ENCODE measurements at places on chromosomes 1 and 21.

GRCh38 chr21:42358937-42359336, 7.4 kb downstream of the TFF1 start:
- DNase-seq, result no peak

GRCh38 chr1:211822677-211823407, 7.7 kb downstream of the LPGAT1 start:
- no peak for DNase-seq

GRCh38 chr1:234369784-234370183, 3.5 kb upstream of the COA6 start:
- DNase-seq, result no peak

GRCh38 chr1:33656467-33657005, 184.1 kb downstream of the ZSCAN20 start:
- no peak for DNase-seq

GRCh38 chr1:201964261-201964660, 9.0 kb downstream of the TIMM17A start:
- DNase-seq, result no peak

- no peak for DNase-seq
Observed at GRCh38 chr21:43903451-43904091, 38.5 kb downstream of the AGPAT3 start.

- no peak for DNase-seq
Observed at GRCh38 chr1:90340606-90341005, 345.7 kb downstream of the ZNF326 start.

- DNase-seq, result no peak
Observed at GRCh38 chr1:201206176-201206575, 15.6 kb downstream of the IGFN1 start.

DNA sequence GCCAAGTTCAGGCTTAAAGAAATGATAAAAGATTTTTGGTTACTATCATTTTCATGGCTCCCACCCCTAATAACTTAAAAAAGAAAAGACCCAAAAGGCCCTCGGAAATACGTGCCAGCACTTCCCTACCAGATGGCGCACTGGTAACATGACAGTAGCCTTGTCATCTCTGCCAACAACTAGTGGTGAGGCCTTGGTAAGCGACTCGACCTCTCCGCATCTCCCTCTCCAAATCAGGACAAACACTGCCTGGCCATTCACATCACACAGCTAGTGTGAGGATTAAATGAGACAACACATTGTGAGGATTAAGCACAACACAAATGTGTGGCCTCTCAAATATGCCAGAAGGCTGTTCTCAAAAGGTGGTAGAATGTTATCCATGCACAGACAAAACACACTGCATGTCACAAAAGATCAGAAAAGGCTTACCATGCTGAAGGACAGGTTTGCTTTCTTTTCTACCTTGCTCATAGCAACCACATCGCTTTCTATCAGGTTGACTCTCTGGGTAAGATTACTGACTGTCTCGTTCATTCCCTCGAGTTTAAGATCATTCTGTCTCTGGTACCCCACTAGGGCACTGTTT, 16.4 kb downstream of the TEX38 start:
- no peak for DNase-seq

- DNase-seq, result no peak
Observed at GRCh38 chr1:8814865-8815264, 2.6 kb downstream of the RERE start.

DNA sequence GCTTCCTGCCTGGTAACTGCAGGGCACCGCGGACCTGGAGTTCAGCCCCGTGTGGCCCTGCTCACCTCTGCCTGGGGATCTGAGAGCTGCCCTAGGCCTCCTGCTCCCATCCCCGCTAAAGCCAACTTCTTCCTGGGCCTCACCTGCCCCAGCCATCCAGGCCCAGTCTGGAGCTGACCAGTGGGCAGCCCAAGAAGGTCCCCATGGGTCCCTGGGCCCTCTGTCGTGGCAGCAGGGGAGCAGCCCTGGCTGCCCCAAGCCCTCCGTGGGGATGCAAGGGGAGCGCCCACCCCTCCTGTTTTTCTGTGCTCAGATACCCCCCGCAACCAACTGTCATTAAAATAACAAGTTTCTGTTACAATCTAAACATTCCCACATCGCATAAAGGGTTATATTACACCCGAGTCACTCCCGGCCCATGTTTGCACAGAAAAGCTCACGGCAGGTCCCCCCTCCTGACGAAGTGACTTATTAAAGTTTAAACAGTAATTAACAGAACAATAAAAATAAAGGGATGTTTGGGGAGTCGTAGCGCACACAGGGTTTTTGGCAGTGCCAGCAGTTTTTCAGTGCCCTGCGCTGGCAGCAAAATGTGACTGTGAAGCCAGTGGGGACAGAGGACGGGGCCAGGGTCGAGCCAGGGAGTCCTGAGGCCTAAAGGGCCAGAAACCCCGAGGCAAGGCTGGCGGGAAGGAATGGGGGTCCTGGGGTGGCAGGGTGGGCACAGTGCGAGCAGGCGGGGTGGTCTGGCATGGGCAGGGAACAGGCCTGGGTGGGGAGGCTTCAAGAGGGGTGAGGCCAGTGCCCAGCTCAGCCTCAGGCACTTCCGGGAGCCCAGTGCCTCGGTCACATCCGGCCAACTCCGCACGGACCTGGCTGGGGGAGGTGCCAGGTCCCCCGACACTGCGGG, 121.5 kb downstream of the CASZ1 start:
- DNase-seq, result no peak

GRCh38 chr1:27325286-27325685, 3.3 kb downstream of the TMEM222 start:
- no peak for DNase-seq

DNA sequence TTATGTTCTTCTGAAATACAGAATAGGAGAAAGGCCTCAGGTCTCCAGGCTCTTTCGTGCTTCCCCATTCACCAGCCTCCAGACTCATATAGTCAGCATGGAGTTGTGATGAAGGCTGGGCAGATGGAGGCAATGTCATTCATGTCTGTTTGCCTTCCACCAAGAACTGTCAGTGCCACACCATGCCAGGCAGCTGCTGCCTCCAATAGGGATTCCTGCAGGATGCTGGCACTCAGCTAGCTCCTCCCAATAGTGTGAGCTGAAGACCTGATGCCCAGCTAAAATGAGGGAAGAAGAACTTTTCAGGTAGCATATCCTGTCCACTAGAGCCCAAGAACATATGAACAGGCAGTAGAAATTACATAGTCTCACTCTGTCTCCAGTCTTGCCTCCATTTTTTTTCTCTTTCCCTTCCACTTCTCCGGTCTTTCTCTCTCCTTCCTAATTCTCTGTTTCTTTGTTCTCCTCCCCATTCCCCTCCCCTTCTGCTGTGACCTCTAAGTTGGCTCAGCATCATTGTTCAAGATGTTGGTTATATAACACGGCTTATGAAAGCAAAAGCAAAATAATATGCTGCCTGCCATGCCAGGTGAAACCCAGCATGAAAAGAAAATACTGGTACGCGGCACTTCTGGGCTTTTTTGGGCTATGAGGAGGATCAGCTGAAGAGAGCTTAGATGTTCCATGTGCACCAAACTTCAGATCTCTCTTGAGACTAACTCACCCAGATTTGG, 17.3 kb downstream of the GLUL start:
- no peak for DNase-seq

GRCh38 chr1:25522031-25522655, 21.3 kb upstream of the LDLRAP1 start:
- no peak for DNase-seq

- DNase-seq, result no peak
Observed at GRCh38 chr21:42514883-42515228, 1.2 kb downstream of the SLC37A1 start.

DNA sequence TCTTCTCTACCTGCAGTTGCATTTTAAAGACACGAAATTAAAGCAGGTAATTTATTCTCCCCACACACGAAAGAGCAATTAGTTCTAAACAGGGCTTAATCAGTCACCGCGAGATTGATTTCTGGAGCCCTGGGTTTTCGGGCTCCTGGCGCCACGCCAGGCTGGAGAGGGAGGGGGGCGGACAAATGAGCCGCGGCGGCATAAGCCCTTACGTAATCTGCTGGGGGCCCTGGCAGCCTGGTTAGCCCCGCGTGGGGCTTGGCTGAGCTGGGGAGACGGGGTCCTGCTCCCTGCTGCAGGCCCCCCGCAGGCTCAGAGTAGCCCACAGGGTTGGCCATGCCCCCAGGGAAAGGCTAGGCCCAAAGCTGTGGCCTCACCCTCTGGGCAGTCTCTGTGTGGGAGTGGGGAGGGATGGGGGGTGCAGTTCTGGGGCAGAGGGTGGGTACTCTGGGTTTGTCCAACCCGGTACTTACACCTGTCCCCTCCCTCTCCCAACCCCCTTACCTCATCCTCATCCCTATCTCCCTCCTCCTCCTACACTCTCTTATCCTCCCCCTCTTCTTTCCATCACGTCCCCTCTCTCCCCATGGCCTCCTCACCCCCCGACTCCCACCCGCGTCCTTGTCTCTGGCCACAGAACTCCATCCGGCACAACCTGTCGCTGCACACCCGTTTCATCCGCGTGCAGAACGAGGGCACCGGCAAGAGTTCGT, 19.9 kb downstream of the FOXO6 start:
- no peak for DNase-seq

- no peak for DNase-seq
Observed at GRCh38 chr1:209155546-209155945, 428.0 kb upstream of the CAMK1G start.

- no peak for DNase-seq
Observed at GRCh38 chr21:29648710-29649240, 291.0 kb downstream of the GRIK1 start.

DNA sequence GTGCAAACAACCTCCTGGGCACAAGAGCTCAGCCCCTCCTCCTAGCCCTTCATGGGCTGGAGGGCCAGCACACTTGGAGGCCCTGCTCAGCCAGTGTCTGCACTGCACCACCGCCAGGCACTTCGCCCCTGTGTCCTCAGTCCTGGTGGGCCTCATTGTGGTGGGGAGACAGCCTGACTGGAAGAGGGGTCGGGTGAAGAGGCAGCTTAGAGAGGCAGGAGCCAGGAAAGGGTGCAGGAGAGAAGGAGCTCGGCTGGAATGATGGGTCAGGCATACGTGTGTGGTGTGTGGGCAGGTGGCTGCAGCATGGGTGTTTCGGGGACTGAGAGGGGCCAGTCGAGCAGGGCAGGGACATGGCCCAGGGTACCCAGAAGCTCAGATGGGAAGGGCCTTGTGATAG, 4.1 kb downstream of the WNT3A start:
- no peak for DNase-seq

DNA sequence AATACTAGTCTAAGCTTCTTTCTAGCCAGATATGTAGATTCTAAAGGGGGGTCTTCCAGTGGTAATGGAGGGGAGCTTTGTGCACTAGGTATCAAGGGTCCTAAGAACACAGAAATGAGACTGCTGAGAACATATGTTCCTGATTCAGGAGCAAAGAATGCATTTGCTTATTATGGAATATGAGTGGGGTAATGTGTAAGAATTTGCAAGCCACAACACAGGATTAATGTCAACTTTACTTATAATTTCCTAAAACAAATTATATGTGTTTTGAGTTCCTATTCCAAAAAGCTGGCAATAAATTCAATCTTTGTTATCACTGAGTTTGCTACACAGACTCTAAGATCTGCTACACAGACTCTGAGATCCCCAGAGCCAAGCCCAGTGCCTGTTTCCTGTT, 357.0 kb upstream of the PTBP2 start:
- DNase-seq, result no peak

DNA sequence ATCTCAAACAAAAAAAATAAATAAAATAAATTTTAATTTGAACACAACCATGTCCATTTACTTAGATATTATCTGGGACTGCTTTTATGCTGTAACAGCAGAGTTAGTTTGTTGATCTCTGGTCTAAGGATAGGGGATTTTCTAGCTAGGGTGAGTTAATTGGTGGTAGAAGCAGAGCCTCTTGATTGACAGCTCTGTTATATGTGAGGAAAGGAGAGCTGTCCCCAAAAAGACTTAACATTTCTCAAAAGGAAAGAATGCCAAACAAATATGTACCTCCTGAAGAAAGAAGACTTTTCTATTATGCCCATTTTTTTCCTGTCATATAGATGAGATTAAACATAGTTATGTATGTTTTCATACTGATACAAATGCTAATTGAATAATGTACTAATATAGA, 37.8 kb downstream of the MAN1A2 start:
- no peak for DNase-seq

DNA sequence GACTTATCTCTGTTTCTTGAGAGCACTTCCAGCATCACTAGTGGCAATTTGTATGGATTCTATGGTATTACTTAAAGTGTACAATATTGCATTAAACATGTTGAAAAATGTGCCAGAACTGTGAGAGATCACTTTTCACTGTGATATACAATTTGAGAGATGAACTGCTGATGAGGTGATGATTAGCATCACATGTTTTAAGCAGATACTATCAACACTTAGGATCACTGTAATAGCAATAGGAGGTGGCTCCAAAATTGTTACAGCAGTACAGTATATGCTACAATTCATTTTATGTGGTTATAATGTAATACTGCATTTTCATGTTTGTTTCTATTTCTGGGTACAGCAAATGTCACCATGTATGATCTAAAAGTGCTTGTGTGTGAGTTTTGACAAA, 570.0 kb downstream of the PTPRC start:
- no peak for DNase-seq

DNA sequence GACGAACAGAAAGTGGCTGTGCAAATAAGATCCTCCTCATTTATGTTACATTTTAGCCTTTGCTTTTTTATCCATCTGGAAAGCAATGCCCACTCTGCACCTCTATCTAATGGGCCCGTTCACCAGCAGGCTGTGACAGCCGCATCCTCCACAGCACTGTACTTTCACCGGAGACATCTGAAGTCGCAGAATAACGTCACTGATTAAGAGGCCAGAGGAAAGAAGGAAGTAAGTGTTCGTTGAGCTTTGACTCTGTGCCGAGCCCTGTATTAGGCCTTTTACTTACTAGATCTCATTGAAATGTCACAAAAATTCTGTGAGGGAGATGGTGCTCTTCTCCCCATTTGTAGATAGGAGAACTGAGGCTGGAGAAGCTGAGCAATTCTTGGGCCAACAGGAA, 62.3 kb downstream of the KAZN start:
- DNase-seq, result no peak

- DNase-seq, result peak; percentile 64
Observed at GRCh38 chr1:156664046-156664766, 13.0 kb downstream of the NES start.

DNA sequence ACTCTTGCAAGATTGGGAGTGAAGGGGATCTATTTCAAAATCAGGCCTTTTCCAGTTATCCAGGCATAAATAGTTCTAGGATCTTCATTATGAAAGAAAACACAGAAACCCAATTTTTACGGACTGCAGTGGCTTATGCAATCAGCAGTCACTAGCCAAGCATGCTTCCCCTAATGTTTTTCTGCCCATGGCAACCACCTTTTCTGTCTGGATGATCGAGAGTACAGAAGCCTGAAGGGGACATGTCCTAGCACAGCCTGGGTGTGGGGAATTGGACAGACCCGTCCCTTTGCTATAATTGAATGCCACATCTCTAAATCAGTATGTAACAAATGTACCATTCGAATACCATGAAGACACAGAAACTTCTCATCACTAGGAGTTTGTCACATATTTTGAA, 29.8 kb upstream of the NCAM2 start:
- no peak for DNase-seq

GRCh38 chr1:44688760-44689446, 14.4 kb downstream of the ARMH1 start:
- DNase-seq, result no peak

Measured in nephron progenitor cell (in vitro differentiated cells).